ENCODE measurements at places on chromosomes 1 and 21.

GRCh38 chr1:74399249-74399648 lies 113.2 kb downstream of the LRRC53 start:
- DNase-seq, result no peak

DNA sequence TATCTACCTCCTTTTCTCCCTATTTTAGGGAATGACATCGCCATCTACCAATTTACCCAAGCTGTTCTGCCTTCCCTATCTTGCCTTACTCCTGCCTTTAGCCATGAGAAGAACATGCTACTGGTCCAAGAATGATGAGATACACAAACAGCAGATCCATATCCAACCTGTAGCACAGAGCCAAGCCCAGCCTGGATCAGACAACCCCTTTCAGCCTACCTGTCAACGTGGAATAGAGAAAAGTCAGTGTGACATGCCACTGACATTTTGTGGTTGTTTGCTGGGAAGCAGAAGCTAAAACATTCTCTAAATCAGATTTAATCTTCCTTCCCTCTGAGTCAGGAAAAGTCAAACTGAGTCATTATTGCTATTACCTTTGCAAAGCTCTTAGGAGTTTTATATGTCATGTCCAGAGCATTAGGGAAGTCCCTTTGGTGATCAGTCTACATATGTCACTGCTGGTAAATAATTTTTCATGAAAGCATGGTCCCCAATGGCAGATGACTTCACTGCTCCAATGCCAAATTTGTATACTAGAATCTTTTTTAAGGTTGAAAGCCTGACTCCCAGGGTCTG lies 143.1 kb downstream of the TPR start:
- DNase-seq, result no peak

DNA sequence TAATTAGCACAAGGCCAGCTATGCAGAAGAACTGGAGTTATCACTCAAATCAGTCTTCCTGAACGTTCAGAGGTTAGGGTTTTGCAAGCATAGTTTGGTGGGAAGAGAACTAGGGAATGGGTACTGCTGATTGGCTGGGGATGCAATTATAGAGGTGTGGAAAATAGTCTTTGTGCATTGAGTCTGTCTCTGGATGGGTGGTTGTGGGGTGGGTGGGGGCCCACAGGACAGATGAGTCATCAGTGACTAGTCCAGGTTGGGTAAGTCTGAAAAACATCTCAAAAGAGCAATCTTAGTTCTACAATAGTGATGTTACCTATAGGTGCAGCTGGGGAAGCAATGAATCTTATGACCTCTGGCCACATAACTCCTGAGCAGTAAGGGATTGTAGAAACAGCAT lies 89.7 kb upstream of the HMCN1 start:
- no peak for DNase-seq

DNA sequence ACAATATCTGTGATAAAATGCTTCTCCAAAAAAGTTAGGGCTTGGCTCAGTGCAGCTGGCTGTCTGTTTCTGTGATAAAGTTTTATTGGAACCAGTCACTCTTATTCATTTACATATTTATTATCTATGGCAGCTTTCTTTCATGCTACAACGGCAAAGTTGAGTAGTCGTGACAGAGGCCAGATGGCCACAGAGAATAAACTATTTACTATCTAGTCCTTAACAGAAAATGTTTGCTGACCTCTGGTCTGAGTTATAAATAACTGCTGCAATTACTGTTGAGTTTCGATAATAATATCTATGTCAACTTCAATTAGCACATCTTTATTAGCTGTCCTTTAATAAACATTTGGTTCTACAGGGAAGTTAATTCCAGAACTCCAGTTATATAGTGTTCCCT lies 180.2 kb upstream of the RUNX1 start:
- no peak for DNase-seq

DNA sequence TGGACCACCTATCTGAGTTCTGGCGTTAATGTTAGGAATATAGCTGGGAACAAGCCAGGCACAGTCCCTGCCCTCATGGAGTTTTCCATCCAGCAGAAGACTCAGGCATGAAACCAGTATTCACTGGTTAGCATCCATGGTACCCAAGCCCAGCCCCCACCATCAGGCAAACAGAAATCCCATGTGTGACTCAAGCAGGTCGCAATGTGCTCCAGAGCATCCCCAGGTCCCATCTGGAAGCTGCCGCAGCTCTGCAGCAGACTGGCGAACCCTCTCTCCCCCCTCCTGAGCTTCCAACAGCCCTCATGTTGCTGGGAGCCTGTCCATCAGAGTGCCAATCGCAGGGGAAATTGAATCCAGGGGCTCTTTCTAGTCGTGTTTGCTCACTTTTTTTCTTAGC lies 174.2 kb downstream of the RRAGC start:
- DNase-seq, result peak; percentile 9

GRCh38 chr1:59819566-59820438 lies 5.1 kb downstream of the HOOK1 start:
- no peak for DNase-seq

DNA sequence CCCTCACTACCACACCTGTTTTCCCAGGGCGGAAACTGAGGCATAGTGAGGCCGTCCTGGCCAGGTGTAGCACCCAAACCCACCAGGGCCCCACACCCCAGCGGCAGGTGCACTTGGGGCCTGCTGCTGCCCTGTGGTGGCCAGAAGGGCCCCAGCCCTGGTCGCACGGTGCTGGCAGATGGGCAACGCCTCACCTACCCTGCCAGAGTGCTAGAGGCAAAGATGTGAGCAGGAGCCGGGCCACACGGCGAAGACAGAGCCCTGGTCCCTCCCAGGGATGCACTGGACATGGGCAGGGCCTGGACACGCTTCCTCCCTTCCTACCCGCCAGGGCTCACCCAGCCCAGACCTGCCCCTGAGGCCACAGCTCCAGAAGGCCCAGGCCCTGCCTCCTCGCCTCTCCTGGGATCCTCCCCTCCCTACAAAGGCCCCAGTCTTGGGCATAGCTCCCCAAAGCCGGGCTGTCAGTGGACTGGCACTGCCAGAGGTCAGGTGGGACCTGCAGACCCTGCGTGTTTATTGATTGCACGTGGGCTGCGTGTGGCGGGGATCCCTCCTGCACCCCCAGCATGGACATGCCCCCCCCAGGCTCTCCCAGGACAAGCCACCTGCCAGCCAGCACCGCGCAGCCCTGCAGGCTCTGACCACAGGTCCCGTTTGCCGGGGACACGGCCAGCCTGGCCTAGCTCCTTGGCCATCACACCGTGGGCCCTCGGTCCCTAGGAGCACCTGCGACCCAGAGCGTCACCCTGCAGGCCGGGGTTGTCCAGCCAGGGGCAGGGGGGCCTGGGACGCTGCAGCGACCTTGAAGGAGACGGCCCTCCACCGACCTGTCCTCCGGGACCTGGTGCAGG lies 44.1 kb downstream of the MEGF6 start:
- DNase-seq, result no peak

DNA sequence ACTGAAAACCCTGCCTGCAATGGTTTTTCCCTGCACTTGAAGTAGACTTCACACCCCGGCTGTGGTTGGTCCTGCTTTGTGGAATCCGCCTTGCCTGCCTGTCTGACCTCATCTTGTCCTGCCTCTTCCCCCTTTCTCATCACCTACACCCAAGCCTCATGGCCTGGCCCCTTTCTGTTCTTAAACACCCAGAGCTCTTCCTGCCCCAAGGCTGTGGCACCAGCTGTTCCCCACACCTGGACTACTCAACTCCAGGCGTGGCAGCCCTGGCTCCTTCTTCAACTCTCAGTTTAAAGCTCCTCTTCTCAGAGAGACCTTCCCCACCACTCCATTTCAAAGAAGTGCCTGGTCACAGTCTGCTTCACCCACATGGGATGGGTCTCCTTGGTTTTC lies 27.0 kb downstream of the KIAA1614 start:
- no peak for DNase-seq

DNA sequence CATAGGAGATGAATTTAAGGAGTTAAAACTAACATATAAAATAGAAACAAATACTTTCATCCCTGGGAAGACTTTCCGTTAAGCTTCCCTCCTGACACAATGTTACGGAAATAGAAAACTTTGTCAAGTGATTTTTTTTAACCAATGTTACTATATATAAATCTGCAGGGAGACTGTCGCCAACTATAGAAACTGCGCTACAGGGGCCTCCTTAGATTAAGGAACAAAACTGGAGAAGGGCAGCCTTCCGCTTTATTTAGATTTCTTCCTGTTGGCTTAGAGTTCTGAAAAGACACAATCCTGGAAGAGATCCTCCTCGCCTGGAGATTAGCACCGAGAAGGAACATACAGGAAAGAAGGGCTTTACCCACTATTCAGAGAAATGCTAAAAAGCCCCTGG lies 1.5 kb downstream of the MGST3 start:
- DNase-seq, result no peak

- no peak for DNase-seq
Measured at GRCh38 chr1:5191470-5191869, 537.1 kb downstream of the AJAP1 start.

- no peak for DNase-seq
Measured at GRCh38 chr21:25870084-25870483, 135.3 kb downstream of the GABPA start.

DNA sequence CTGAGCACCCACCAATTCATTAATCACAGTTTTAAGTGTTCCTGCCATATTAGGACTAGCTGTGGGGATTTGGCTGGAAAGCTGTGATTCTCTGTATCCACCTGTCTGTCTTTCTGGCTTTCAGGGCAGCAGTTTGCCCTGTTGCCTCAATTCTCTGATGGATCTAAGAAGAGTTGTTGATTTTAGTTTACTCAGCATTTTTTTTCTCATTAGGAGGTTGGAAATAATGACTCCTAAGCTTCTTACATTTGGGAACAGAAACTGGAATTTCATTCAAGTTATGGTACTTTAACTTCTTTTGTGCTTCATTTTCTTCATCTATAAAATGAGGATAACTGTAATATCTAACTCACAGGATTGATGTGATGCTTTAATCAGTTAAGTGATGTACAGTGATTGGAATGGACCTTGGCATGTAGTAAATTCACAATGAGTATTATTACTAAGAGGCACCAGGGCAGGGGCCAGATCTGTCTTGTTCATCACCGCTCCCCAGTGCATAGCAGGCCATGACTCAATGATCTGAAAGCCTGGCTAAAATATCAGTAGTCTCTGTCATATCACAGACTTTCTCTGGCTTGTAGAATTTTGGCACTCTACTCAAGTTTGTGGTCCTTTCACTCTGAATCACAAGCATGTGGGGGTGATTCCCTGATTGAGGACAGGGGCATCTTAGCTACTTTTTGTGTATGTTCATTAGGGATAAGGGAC lies 51.4 kb upstream of the GREM2 start:
- DNase-seq, result no peak

- no peak for DNase-seq
Measured at GRCh38 chr1:59298710-59299346, 1.9 kb downstream of the FGGY start.

- DNase-seq, result no peak
Measured at GRCh38 chr1:237327061-237327460, 285.1 kb downstream of the RYR2 start.

DNA sequence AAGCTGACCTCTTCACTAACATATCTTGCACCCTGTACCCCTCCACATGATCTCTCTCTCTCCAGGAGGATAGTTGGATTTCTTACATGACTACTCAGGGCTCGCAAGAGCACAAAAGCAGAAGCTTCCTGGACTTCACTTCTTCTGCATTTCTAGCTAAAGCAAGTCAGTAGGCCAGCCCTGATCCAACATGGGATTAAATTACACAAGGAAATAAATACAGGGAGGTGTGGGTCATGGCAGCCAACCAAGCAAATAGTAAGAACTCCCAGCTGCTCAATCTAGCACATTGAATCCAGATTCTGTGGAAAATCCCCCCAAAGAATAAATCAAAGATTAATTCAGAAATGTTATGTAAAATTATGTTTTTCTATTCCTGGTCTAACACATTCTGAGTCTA lies 33.3 kb downstream of the KLHDC7A start:
- no peak for DNase-seq

DNA sequence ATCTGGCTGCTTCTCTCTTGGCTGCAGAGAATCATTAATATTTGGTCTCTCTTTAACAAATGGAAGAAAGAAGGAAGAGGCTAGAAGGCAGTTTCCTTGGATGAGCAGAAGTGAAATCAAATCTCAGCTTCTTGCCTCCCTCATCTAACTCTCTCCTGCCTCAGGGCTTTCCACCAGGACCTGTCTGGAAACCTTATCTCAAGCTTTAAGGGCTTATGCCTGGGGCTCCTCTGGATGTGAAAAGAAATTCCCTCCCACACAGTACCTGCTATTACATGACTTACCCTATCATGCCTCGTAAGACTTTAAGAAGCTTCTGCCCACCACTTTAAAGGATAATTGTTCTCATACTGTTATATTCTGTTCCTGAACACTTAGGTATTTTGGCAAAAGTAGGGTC lies 8.9 kb downstream of the VTCN1 start:
- no peak for DNase-seq

- no peak for DNase-seq
Measured at GRCh38 chr1:80427881-80428280, 1372.9 kb upstream of the ADGRL2 start.

DNA sequence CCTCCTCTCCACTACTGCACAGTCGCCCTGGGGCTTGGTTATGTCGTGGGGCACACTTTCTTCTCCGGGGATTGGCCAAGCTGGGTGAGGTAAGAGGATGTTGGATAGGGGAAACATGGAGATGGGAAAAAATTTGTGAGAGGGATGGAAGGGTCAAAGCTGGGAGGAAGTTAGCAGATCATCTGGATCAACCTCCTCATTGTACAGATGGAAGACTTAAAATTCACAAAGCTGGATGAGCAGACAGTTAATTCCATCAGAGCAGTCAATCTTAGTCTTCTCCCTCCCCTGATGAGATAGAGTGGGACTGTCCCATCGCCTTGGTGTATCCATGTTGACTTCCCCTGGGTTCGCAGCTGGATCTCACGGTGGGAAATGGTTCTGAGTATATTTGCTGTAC lies 69.6 kb upstream of the CNTN2 start:
- no peak for DNase-seq

DNA sequence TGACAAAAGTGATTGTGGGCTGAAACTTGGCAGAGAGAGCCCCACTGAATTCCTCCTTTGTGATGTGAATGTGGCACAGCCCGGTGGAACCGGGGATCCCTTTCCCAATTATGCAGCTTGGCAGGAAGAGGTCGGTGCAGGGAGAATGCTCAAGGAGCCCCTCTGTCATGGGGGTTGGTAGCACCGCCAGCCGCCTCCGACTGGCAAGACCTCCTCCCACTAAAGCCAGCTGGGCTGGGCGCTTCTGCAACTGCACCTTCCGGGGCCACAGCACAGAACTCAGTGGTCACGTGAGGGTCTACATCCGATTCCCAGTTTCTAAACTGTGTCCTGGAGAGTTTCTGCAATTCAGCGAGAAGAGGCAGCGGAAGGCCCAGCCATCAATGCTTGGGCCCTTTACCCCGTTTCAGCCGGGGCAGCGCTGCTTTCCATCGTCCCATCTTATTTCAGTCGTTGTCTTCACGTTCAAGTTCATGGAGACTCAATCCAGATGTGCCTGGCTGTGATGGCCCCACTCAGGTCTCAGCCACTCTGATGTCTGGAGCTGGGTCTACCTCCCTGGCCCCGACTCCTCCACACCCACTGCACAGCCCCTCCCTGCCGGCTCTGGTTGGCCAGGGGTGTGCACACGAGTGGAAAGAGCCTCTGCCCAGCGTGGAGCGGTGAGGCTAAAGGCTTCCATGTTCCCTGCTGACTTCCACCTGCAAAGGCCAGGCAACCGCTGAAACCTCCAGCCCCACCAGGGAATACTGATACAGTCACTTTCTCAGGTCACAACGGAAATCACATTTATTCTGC lies 39.8 kb upstream of the FHAD1 start:
- peak; percentile 60 for DNase-seq
